A673 (cell line): ENCODE measurements at places on chromosomes 7 and 10. TPM values are rescaled to one million over a fixed set of nuclear protein-coding genes. Genes with fewer than 3 reads are reported as not detected.
A peak's percentile ranks its signal among the peaks of the same experiment; 100 is the strongest.

DNA sequence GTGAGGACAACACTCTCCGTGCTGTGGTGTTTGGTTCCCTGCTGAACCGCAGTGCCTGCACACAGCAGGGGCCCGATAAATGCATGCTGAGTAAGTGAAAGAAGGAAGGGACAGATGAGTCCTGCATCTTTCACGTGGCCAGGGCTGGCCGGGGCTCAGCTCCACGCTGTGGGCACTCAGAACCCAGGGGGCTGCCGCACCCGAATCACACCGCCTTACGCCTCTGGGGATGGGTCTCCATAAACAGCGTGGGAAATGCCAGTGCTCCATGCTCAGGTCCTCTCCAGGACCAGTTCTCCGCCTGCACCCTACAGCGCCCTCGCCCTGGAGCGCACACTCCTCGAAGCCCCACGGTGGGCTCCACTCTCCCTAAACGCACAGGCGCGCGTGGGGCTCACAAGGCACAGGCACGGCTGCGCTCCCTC lies 38.1 kb downstream of the RASGEF1A start:
- H3K4me1 ChIP-seq = no peaks in the 10 kb centered on the region
- H3K27ac ChIP-seq = no peak overlapping the region
- H3K27me3 ChIP-seq = peaks cover 38% of the 10 kb centered on the region
- no peaks in the 10 kb centered on the region for H3K36me3 ChIP-seq
- no peak overlapping the region for H3K4me3 ChIP-seq

DNA sequence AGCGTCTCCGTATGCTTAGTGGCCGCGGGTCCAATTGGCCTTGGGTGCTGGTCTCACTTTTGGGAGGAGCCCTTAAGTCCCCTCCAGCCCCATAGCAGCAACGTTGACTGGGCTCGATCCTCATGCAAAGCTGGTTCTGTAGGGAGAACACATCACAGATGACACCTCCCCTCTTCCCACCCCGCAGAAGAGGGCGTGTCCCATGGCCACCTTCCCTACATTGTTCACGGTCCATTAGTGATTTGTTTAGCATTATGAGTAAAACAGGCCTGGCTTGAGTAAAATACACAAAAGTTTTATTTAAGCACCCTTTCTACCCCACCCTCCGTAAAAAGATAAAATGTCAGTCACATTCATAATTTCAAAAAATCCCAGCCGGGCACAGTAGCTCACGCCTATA lies 89.1 kb upstream of the SH2B2 start:
- no peak overlapping the region for H3K4me3 ChIP-seq
- no peaks in the 10 kb centered on the region for H3K27me3 ChIP-seq
- peaks cover 6% of the 10 kb centered on the region for H3K4me1 ChIP-seq

CCDC7 gene
- 12.5 and 16.4 TPM in 2 replicates for total RNA-seq

PAPOLB gene
- 0.17 TPM in 2 replicates for total RNA-seq

GRCh38 chr10:36462194-36462593 lies 663.2 kb upstream of the ANKRD30A start:
- H3K4me3 ChIP-seq = no peak overlapping the region
- no peaks in the 10 kb centered on the region for H3K4me1 ChIP-seq
- no peak for DNase-seq
- no peaks in the 10 kb centered on the region for H3K27me3 ChIP-seq
- H3K36me3 ChIP-seq = no peaks in the 10 kb centered on the region

DNA sequence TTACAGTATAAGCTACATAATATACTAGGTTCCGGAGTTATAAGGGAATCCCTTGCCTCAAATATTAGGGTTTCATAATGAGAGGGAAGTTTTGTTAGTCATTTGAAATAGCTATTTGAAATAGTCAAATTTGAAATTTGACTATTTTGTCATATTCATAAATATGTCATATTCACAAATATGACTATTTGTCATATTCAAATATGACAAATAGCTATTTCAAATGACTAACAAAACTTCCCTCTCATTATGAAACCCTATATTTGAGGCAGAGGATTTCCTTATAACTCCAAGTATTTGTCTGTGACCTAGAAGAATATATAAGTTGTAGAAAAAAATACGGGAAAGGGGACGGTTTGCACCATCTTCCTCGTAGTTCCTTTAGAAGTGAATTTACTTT lies 76.6 kb downstream of the HDAC9 start:
- H3K4me1 ChIP-seq = peaks cover 44% of the 10 kb centered on the region
- no peaks in the 10 kb centered on the region for H3K27me3 ChIP-seq
- no peak overlapping the region for H3K27ac ChIP-seq
- H3K36me3 ChIP-seq = no peaks in the 10 kb centered on the region
- DNase-seq = no peak

DNA sequence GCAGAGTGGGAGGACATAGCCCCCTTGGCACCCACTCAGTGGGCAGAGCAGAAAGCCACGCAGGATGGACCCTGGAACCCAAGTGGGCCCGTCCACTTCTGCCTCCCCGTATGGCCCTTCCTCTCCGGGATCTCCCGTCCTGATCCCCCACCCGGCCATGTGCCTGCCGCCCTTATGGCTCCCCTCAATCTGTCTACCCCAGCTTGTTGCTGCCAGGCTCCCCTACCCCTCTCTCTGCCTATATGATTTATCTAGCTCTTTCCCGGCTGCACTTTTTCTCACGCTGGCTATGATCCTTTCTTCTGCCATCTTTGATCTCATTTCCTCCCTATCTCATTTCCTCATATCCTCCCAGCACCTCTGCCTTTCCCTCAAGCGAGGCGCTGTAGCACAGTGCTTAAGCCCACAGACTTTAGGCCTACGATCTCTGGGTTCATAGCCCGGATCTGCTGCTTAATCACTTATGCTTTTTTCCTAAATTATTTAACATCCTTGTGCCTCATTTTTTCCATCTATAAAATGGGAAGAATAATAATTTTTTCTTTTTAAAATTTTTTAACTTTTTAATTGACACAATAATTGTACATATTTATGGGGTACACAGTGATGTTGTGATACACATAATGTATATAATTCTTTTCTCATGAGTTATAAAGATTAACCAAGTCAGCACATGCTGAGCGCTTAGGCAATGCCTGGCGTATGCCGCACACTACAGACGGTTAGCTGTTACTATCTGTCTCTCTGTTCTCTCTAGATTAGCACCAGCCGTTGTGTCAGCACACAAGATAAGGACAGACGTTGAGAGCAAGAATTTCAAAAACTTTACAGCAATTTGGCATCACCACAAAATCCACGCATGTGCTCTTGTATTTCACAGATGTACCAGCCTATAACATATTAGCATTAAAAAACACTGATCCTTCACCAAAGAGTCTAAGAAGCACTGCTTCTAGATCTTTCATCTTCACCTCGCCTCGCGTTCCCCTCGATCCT lies 18.1 kb downstream of the KCNH2 start:
- H3K4me3 ChIP-seq = no peak overlapping the region
- H3K4me1 ChIP-seq = peaks cover 8% of the 10 kb centered on the region
- peak; percentile 45 for DNase-seq
- no peak overlapping the region for H3K27ac ChIP-seq

DNA sequence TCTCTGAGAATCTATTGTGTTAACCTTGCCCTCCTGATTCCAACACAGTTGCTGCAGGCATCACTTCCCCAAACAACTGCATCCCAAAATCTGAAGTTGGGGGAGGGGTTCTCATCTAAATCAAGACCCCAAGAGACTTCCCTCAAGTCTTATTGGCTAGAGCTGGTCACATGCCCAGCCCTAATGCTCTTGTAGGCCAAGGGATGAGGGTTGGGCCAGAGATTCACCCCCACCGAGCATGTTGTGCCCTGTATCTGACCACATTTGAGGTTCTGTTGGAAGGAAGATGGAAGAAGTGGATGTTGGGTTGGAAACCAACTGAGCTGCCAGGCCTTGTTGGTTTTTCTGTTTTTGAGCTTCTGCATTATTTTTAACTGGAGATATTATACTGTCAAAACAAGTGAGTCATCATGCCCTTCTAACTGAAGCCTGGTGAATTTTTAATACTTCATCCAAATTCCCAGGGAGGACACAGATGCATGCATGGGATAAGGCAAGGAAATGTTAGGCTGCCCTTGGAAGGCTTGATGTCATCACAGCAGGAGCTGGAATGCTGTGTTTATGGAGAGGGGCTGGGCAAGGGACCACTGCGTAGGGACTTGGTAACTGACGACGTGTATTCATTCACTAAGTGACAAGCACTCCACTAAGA lies 68.6 kb upstream of the CACUL1 start:
- no peaks in the 10 kb centered on the region for H3K27me3 ChIP-seq
- no peak overlapping the region for H3K27ac ChIP-seq
- H3K4me3 ChIP-seq = no peak overlapping the region
- no peak for DNase-seq

CRYGN gene
- total RNA-seq = 0.13 TPM in 2 replicates

GRCh38 chr10:80196270-80196949 lies 8.9 kb downstream of the ANXA11 start:
- DNase-seq = no peak

- H3K4me3 ChIP-seq = no peak overlapping the region
- peaks cover 35% of the 10 kb centered on the region for H3K4me1 ChIP-seq
- DNase-seq = peak; percentile 84
- no peaks in the 10 kb centered on the region for H3K36me3 ChIP-seq
These were observed 312.0 kb upstream of the ZMIZ1 start for GRCh38 chr10:78756604-78757343.

DNA sequence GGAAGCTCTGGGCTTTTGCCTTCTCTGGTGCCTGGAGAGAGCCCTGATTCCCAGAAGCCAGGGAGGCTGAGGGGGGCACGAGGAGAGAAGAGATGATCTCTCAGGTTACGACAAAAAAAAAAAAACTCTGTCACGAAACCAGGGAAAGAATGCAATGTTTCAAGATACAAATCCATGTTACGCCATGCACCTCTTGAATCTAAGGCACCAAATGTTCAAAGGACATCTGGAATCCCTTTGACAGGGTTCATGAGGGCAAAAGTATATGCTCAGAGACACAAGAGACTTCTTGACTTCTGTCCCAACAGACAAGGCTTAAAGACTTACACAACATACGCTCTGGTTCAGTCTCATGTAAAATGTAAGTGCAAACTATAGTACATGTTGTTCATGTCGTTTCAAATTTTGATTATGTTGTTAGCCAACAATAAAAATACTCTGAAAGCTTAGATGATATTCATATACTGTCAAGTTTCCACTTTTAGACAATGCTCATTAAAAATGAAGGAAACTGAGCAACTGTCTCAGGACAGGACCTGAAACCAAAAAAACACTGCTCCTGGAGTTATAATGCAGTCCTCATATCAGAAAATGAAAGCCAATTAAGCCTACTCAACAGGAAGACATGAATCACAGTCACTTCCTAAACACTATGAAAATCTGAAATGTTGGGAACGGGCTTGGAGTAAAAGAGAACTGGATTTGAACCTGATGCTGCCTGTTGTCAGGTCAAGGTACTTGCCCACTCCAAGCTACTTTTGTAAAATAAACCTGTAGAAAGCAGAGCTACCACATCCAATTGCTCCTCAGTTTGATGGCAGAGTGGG lies 72.3 kb downstream of the CHCHD3 start:
- H3K4me3 ChIP-seq = no peak overlapping the region
- DNase-seq = peak; percentile 44
- H3K36me3 ChIP-seq = no peaks in the 10 kb centered on the region
- peak overlapping the region; percentile 2 for H3K27ac ChIP-seq
- H3K4me1 ChIP-seq = peaks cover 11% of the 10 kb centered on the region
- no peaks in the 10 kb centered on the region for H3K27me3 ChIP-seq

VPS37D gene
- 8.7 and 10.1 TPM in 2 replicates for total RNA-seq

GRCh38 chr7:83807774-83808173 lies 158.8 kb upstream of the SEMA3E start:
- H3K4me1 ChIP-seq = no peaks in the 10 kb centered on the region
- H3K27me3 ChIP-seq = no peaks in the 10 kb centered on the region
- DNase-seq = no peak
- no peaks in the 10 kb centered on the region for H3K36me3 ChIP-seq

DOCK1 gene
- total RNA-seq = 30.7 and 37.3 TPM in 2 replicates

DDIT4 gene
- total RNA-seq = 20.7 and 39.6 TPM in 2 replicates

CACNB2 gene
- total RNA-seq = 30.0 and 34.1 TPM in 2 replicates

- DNase-seq = no peak
- H3K4me1 ChIP-seq = no peaks in the 10 kb centered on the region
- H3K36me3 ChIP-seq = no peaks in the 10 kb centered on the region
- H3K4me3 ChIP-seq = no peak overlapping the region
- H3K27ac ChIP-seq = no peak overlapping the region
These were observed 149.8 kb upstream of the WNT16 start for GRCh38 chr7:121178869-121179497.

SYCE1 gene
- total RNA-seq = not detected in 2 replicates

ZNF37A gene
- 19.0 and 20.4 TPM in 2 replicates for total RNA-seq

DNA sequence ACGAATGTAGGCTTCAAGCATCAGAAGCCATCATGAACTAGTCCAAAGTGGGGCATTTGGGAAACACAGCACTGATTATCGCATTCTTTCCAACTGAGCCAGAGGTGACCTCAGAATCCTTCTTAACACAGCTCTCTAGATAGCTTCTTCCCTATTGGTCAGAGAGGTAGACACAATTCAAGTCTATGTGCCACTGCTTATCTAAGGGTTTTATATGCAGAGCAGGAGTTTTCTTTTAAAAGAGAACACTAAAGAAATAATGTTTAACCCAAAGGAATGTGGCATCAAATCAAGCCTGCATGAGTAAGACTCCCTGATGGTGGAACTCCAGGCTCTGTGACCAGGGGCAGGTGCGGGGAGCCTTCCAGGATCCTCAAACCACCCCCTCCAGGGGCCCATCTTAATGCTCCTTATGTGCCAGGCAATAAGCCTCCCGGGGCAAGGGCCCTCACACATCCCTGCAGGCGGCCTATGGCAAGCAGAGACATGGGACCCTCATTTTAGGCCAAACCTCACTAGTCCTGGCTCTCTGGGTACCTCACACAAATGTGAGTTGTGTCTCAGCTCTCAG lies 13.8 kb downstream of the HSPA12A start:
- H3K4me3 ChIP-seq = no peak overlapping the region
- H3K27ac ChIP-seq = no peak overlapping the region
- H3K4me1 ChIP-seq = no peaks in the 10 kb centered on the region
- no peaks in the 10 kb centered on the region for H3K27me3 ChIP-seq

DNA sequence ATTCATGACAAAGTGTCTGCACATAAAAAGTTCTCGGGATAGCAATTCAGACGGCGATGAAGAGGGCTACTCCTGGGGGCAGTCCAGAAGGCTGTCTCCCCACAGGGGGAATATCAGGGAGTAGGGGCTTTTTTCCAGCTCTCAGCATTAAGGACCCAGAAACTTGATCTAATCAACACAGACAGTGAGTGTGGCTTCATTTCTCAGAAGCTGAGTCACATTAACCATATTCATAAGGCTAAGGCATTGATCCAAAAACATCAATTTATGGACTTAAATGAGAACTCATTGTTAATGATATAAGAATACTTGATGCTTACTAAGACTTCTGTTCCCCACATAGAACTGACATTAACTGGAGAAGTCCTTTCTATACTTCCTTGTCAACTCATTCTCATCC lies 87.5 kb upstream of the AOAH start:
- H3K4me3 ChIP-seq = no peak overlapping the region
- no peak overlapping the region for H3K27ac ChIP-seq
- DNase-seq = no peak
- no peaks in the 10 kb centered on the region for H3K36me3 ChIP-seq
